H4 (cell line): ENCODE measurements at places on chromosomes 3 and 15. TPM values are rescaled to one million over a fixed set of nuclear protein-coding genes. Genes with fewer than 3 reads are reported as not detected.

CCDC39 gene
- total RNA-seq: not detected in 2 replicates

PRRT3 gene
- 3.0 and 3.4 TPM in 2 replicates for total RNA-seq

PP2D1 gene
- not detected in 2 replicates for total RNA-seq

TRIM42 gene
- not detected in 2 replicates for total RNA-seq

HCN4 gene
- 0.04 TPM in 2 replicates for total RNA-seq
